Stimulated activated CD4-positive, alpha-beta T cell treated with anti-CD3 and anti-CD28 coated beads, TNF-alpha, amount 100 ng/mL, for 1 hour (primary cell): ENCODE measurements at places on chromosomes 3 and 15.

DNA sequence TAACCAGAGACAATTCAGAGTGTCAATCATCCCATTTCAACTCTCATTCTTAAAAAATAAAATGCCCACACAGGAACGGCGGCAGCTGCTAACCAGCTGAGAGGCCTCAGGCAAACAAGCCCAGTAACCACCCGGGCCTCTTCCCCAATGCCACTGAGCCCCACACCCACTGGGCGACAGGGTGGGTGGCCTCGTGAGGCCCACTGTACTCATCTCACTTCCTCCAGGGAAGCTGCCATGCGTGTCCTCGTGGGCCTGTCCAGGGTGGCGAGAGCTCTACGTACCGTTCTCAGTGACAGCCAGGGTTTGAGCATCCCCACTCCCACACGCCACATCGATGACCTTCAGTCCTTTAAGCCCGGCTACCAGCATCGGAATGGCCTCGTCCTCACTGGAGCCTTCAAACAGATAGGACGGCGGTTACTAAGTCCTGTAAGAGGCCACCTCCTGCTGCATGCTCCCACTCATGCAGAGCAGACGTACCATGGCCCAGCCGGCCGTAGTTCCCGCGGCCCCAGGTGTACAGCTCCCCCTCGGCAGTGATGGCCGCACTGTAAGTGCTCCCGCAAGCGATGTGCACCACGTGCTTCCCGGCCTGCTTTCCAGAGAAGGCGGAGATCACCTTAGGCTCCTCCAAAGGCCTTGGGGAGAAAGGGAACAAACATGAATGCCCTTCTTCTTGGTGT, 56.5 kb downstream of the HERC2 start:
- DNase-seq, result no peak

- no peak for DNase-seq
These were observed 121.6 kb upstream of the GRM7 start for GRCh38 chr3:6739288-6739687.

GRCh38 chr3:183306798-183307671, 54.0 kb downstream of the B3GNT5 start:
- no peak for DNase-seq

GRCh38 chr15:67946701-67947100, 106.9 kb upstream of the RNU6-1 start:
- no peak for DNase-seq

GRCh38 chr15:51576911-51577500, 45.6 kb downstream of the DMXL2 start:
- no peak for DNase-seq

DNA sequence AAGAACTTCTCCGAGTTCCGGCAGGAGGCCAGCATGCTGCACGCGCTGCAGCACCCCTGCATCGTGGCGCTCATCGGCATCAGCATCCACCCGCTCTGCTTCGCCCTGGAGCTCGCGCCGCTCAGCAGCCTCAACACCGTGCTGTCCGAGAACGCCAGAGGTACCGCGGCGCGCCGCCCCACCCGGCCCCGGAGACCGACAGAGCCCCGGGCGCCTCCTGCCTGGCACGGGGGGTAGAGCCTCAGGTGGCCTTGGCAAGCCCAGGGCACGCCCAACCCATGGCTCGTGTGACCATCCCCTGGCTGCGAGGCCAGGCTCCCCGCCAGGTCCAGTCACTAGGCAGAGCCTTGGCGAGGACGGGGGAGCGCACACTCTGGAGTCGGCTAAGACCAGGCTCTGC, 134.1 kb downstream of the LRRK1 start:
- DNase-seq, result no peak

DNA sequence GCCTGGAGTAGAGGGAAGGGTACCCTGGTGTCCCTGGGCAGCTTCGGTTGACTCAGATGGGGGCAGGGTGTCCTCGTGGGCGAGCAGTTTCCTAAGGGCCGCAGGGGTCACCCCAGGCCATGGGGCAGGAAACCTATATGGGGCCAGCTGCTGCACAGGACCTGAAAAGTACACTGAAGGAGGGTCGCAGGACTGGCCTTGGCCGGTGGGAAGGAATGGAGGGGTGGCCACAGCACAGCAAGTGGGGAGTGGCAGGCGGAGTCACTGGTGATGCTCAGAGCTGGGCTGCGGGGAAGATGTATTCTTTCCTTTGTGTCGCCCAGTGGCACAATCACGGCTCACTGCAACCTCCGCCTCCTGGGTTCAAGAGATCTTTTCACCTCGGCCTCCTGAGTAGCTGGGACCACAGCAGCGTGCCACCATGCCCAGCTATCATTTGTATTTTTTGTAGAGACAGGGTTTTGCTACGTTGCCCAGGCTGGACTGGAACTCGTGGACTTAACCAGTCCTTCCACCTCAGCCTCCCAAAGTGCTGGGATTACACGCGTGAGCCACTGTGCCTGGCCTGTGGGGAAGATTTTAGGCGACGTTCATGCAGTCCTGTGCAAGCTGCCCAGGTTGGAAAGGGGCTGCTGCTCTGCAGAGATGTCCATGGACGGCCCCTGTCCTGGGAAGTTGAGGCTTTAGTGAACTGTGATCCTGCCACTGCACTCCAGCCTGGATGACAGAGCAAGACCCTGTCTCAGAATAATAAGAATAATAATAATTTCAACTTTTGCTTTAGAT, 57.2 kb downstream of the EFCAB12 start:
- no peak for DNase-seq

- DNase-seq, result no peak
These were observed 7.8 kb upstream of the CAMP start for GRCh38 chr3:48215466-48215865.
